Effector memory CD8-positive, alpha-beta T cell (primary cell): ENCODE measurements at places on chromosomes 5 and 9.

DNA sequence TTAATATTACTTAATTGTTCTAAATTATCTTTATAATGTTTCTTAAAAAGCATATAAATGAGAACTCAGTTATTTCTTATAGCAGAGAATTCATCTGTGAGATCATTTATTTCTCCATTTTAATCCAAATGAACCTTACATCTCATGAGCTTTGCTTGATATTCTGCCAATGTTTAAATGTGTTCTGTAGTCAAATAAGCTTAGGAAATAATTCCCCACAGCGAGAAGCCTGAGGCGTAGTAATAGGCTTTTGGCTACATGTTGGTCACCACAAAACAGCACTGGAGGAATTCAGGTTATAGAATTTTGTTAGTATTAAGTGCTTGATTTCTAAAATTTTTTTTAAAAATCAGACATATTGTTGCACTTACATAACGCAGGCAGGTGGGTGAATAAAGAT, 585.3 kb upstream of the RORB start:
- no peaks in the 10 kb centered on the region for H3K27me3 ChIP-seq
- H3K4me3 ChIP-seq, result no peak overlapping the region
- H3K4me1 ChIP-seq, result no peaks in the 10 kb centered on the region
- no peak for DNase-seq
- no peak overlapping the region for H3K27ac ChIP-seq

GRCh38 chr9:114723931-114724330, 41.9 kb upstream of the TEX48 start:
- H3K27me3 ChIP-seq, result no peaks in the 10 kb centered on the region
- H3K27ac ChIP-seq, result no peak overlapping the region
- peaks cover 20% of the 10 kb centered on the region for H3K4me1 ChIP-seq
- H3K4me3 ChIP-seq, result no peak overlapping the region

GRCh38 chr5:180334176-180334575, 19.0 kb downstream of the GFPT2 start:
- peaks cover 8% of the 10 kb centered on the region for H3K36me3 ChIP-seq
- peaks cover 4% of the 10 kb centered on the region for H3K4me1 ChIP-seq
- H3K4me3 ChIP-seq, result no peak overlapping the region

- H3K36me3 ChIP-seq, result no peaks in the 10 kb centered on the region
- no peak overlapping the region for H3K27ac ChIP-seq
- no peaks in the 10 kb centered on the region for H3K27me3 ChIP-seq
- no peak for DNase-seq
- no peaks in the 10 kb centered on the region for H3K4me1 ChIP-seq
Observed at GRCh38 chr9:35561468-35562261, 43.4 kb upstream of the TESK1 start.

GRCh38 chr5:172527559-172527958, 73.2 kb upstream of the SH3PXD2B start:
- no peak for DNase-seq
- peaks cover 3% of the 10 kb centered on the region for H3K4me1 ChIP-seq
- H3K4me3 ChIP-seq, result no peak overlapping the region
- peaks cover 45% of the 10 kb centered on the region for H3K27me3 ChIP-seq
- H3K36me3 ChIP-seq, result peaks cover 4% of the 10 kb centered on the region
- no peak overlapping the region for H3K27ac ChIP-seq

GRCh38 chr9:133917375-133917774, 74.7 kb downstream of the VAV2 start:
- H3K36me3 ChIP-seq, result no peaks in the 10 kb centered on the region
- H3K27ac ChIP-seq, result no peak overlapping the region
- no peaks in the 10 kb centered on the region for H3K4me1 ChIP-seq
- no peak for DNase-seq
- H3K27me3 ChIP-seq, result no peaks in the 10 kb centered on the region
- no peak overlapping the region for H3K4me3 ChIP-seq

GRCh38 chr5:135183464-135183863, 149.4 kb upstream of the PITX1 start:
- DNase-seq, result no peak
- H3K27me3 ChIP-seq, result peaks cover 29% of the 10 kb centered on the region
- no peak overlapping the region for H3K27ac ChIP-seq

- peaks cover 52% of the 10 kb centered on the region for H3K27me3 ChIP-seq
- H3K27ac ChIP-seq, result no peak overlapping the region
- DNase-seq, result no peak
- no peaks in the 10 kb centered on the region for H3K36me3 ChIP-seq
Observed at GRCh38 chr9:113901221-113901688, 25.1 kb downstream of the ZNF618 start.

- H3K4me1 ChIP-seq, result no peaks in the 10 kb centered on the region
- DNase-seq, result no peak
- no peaks in the 10 kb centered on the region for H3K36me3 ChIP-seq
- H3K27ac ChIP-seq, result no peak overlapping the region
Observed at GRCh38 chr5:145752947-145753346, 82.2 kb downstream of the PRELID2 start.

DNA sequence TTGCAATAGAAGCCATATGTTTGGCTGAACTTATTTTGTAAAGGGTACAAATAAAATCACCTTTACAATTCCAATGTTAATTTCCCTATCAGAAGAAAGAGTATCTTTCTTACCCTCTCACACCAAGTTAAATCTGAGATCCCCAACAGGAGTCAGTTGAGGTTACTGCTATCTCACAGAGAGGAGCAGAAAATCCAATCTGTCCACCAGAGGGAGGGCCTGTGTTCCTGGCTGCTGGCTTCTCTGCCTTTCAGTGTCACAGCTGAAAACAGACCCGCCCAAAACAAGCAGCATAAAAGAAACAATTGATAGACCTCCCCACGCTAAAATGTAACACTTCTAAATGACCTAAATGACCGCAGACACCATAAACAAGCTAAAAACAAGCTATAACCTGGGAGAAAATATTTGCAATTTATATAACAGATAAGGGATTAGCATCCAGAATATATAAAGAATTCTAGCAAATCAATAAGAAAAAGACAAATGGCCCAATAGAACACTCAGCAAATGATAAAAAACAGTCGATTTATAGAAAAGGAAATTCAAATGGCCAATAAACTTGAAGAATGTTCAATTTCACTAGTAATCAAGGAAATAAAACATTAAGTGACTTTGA, 24.5 kb upstream of the MVB12B start:
- H3K36me3 ChIP-seq, result peaks cover 3% of the 10 kb centered on the region
- H3K27ac ChIP-seq, result peak overlapping the region; percentile 16
- peaks cover 20% of the 10 kb centered on the region for H3K27me3 ChIP-seq
- peaks cover 6% of the 10 kb centered on the region for H3K4me1 ChIP-seq

DNA sequence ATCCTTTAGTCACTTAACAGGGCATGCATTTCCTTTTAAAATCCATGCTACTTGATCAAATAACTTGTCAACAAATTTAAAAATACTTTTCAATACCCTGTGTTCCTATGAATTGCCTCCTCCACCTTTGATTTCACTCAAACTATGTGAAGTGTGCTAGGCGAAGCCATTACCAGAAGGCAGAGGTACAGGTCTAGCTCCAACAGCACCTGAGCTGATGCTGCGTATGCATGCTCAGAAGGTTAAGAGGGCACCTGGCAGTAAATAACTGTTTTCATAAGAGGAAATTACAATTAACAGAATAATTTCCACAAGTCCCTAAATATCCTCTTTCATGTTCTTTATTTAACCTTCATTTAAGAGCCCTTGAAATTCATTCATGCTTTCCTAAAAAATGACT, 251.8 kb downstream of the EFNA5 start:
- H3K4me3 ChIP-seq, result no peak overlapping the region
- DNase-seq, result no peak
- H3K27me3 ChIP-seq, result no peaks in the 10 kb centered on the region
- H3K36me3 ChIP-seq, result no peaks in the 10 kb centered on the region
- H3K4me1 ChIP-seq, result peaks cover 7% of the 10 kb centered on the region
- H3K27ac ChIP-seq, result no peak overlapping the region

- no peak overlapping the region for H3K27ac ChIP-seq
- no peak overlapping the region for H3K4me3 ChIP-seq
- H3K27me3 ChIP-seq, result no peaks in the 10 kb centered on the region
Observed at GRCh38 chr5:21391506-21391905, 1403.5 kb upstream of the CDH18 start.

DNA sequence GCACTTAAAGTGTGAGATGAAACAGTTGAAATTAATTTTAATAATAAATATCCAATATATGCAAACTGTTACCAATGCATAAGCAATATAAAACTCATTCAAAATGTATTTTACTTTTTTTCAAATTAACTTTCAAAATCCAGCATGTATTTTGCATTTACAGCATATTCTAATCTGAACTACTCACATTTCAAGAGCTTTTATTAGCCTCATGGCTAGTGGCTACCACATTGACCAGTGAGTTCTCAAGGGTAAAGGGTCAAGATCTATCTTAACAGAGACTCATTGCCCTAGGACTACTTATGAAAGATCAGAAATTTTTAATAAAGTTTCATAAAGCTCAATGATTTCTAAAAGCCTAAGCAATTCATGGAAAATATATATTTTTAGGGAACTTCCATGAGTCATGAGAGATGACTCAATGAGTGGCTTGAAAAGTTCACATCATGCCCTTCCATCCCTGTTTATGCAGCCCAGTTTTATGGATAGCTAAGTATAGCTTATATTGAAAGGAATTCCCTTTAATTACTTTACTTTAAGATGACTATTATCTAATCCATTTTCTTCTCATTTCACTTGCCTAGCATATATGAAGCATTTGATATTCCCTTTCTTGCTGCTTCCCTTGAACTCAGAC, 608.6 kb downstream of the SLCO4C1 start:
- H3K27me3 ChIP-seq, result no peaks in the 10 kb centered on the region
- no peaks in the 10 kb centered on the region for H3K4me1 ChIP-seq
- H3K4me3 ChIP-seq, result no peak overlapping the region
- no peaks in the 10 kb centered on the region for H3K36me3 ChIP-seq
- no peak for DNase-seq
- H3K27ac ChIP-seq, result no peak overlapping the region

DNA sequence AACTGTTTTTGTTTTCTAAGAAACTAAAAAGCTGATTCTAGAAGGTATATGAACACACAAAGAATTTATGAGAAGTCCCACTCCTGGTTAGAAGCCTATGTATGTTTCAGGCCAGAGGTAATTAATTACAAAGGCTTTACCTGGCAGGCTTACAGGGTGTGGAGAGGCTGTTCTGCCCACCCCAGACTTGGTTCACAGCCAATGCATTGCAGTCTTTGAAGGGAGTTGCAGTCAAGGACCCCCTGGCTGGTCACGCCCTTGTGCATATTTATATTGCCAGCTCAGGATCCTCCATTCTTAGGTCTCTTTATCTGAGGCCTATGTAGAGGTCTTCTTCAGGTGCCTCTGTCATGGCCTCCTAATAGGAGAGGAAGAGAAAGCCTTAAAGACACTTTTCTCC, 13.6 kb upstream of the PRSS3 start:
- H3K4me3 ChIP-seq, result no peak overlapping the region
- no peak overlapping the region for H3K27ac ChIP-seq
- no peak for DNase-seq

DNA sequence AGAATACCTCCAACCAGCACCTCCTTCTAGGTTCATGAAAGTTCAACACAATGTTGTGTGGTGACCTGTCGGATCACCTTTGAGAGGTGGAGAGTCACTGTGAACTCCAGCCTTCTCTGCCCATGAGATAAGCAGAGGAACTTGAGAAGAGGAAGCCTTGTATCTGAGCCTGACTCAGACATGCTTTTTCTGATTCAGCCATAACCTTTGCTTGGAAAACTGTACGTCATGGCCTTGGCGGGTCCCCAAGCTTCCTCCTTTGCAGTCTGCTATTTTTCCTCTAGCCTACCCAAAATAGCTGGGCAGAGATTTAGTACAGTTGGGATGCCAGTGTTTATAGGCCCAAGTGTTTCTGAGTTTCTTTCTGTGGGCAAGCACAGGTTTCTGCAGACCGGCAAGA, 274.7 kb downstream of the CETN3 start:
- no peak overlapping the region for H3K4me3 ChIP-seq
- no peak for DNase-seq
- no peaks in the 10 kb centered on the region for H3K4me1 ChIP-seq
- H3K27me3 ChIP-seq, result no peaks in the 10 kb centered on the region
- H3K36me3 ChIP-seq, result no peaks in the 10 kb centered on the region
- no peak overlapping the region for H3K27ac ChIP-seq

DNA sequence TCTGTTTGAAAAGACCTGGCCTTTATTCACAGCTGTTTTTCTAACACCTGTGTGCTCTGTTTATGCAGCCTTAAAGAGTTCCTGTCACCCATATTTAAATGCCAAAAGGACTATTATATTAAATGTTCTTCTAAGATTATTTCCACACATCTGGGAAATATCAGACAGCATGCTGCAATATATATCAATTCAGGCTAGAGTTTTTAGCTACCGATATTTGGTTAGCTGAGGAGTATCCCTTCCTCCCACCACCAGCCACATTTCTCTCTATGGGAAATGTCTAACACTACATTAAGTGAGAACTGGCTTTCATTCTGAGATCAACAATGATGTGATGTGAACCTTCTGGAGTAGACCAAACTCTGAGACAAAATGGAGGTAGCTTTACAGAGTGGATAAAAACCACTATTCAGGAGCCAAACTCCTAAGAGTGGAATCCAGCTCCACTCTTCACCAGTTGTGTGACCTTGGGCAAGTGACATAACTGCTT, 509.2 kb downstream of the ZNF608 start:
- no peaks in the 10 kb centered on the region for H3K4me1 ChIP-seq
- no peak overlapping the region for H3K27ac ChIP-seq
- peaks cover 2% of the 10 kb centered on the region for H3K36me3 ChIP-seq
- DNase-seq, result no peak
- H3K27me3 ChIP-seq, result no peaks in the 10 kb centered on the region

- H3K27me3 ChIP-seq, result peaks cover 2% of the 10 kb centered on the region
- no peak overlapping the region for H3K4me3 ChIP-seq
- H3K4me1 ChIP-seq, result no peaks in the 10 kb centered on the region
- H3K36me3 ChIP-seq, result no peaks in the 10 kb centered on the region
- no peak overlapping the region for H3K27ac ChIP-seq
- DNase-seq, result no peak
Observed at GRCh38 chr5:173479711-173480110, 136.7 kb downstream of the BOD1 start.

DNA sequence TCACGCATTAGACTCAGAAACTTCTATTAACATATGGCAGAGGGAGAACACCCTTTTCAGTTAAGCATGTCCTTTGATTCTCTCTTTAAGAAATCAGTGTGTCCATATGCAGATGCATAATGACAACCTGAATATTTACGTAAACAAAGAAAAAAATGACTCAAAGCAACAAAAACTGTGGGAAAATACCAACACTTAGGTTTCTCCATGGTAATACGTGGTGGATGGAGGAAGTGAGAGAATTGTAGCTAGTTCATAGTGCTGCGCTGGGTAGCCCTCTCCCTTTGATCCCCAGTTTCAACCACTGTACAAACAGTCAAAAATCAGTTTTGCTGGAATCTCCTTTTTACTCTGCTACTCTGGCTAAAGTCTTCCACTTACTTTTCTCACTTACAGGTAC, 2.0 kb upstream of the MAP3K1 start:
- peaks cover 12% of the 10 kb centered on the region for H3K4me1 ChIP-seq
- peaks cover 23% of the 10 kb centered on the region for H3K36me3 ChIP-seq
- no peak for DNase-seq
- H3K27me3 ChIP-seq, result no peaks in the 10 kb centered on the region
- peak overlapping the region; percentile 18 for H3K4me3 ChIP-seq
- H3K27ac ChIP-seq, result no peak overlapping the region

GRCh38 chr9:89812556-89813181, 207.9 kb downstream of the GADD45G start:
- no peak overlapping the region for H3K4me3 ChIP-seq
- DNase-seq, result no peak
- no peak overlapping the region for H3K27ac ChIP-seq
- peaks cover 22% of the 10 kb centered on the region for H3K27me3 ChIP-seq
